ENCODE measurements at places on chromosomes 11 and 22.

DNA sequence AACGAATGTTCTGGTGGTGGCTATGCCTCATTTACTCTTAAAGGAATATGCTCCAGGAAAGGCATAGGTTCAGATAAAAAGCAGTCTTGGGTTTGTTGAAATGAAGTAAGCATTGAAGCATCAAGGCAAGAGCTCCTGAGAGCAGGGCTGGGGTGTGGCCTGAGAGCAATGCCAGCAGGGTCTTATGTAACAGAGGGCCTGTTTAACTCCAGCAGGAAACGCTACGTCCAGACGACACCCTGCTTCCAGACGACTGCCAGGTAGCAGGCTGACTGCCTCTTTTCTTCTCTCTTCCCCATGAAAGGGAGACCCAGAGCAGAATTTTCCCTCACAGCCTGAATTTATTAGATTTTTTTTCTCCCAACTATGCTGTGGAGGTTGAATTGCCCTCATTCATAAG is 127.2 kb upstream of the SLC5A12 start:
- DNase-seq, result no peak

GRCh38 chr11:45906965-45907611 is at the start of gene FREY1:
Gene FREY1, minus strand, starts transcription at chr11:45907271. Its CDS starts 26 bp downstream, at chr11:45907245.
- DNase-seq, result no peak

DNA sequence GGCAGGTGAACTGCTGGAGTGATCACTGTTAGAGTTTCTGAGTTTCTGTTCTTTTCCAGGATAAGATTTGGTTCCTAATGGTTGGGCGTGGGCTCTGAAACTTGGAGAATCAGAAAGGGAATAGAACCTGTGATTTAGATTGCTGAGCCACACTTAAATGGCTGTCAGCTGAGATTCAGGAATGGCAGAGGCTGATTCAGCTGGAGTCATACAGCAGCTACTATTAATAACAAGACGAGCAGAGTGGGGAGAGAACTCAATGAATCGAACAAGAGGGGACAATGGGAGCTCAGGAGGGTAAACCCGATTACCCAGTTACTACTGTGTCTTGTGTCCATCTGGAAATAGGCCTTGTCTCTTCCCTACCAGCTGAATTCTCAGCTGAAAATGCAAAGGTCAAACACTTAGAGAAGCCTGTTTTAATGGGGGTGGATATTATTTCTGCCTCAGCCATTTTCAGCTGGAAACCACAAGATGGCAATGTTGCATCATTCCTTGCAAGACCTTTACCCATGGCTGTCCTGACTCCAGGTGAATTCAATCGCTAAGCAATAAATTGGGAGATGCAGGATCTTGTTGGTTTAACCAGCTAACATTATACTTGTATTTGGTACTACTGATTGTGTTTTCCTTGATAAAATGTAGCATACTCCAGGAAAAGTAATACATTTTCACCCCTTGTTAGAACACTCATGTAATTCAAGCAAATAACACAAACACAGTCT is 104.5 kb upstream of the RAG2 start:
- DNase-seq, result peak; percentile 6

GRCh38 chr11:104992781-104993180 is 24.4 kb upstream of the CASP4 start:
- DNase-seq, result no peak

DNA sequence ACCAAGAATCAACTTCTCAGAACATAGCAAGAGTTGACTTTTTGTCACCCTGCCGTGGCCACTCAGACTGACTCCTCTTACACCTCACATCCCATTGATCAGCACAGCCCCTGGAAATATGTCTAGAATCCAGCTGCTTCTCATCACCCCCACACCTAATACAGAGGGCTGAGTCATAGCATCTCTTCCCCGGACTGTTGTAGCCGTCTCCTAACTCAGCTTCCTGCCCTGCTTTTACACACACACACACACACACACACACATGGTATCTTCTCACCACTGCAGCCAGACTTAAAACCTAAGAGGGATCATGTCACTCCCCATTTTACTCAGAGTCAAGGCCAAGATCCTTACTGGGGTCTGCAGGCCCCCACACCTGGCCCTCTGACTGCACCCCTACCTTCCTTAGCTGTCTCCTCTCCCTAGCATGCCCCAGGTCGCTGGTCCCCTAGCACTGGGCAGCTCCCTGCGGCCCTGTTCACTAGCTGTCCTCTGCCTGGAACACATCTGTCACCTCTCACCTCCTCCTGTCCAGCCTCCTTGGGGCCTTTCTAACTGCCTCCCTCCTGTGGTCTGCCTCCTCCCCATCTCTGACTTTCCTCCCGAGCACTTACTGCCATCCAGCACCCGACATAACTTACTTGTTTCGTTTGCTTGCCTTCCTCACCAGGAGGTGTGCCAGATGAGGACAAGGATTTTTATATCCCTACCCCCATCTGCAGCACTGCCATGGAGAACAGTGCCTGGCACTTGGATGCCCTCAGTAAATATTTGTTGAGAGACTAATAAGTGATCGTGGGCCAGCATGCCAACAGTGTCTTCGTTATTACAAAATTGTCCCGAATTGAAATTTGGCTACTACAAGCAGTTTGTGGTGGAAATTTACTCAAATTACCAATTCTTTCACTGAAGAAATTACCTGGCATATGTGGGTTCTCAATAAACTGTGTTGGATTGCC is 61.9 kb downstream of the BMAL1 start:
- peak; percentile 69 for DNase-seq

DNA sequence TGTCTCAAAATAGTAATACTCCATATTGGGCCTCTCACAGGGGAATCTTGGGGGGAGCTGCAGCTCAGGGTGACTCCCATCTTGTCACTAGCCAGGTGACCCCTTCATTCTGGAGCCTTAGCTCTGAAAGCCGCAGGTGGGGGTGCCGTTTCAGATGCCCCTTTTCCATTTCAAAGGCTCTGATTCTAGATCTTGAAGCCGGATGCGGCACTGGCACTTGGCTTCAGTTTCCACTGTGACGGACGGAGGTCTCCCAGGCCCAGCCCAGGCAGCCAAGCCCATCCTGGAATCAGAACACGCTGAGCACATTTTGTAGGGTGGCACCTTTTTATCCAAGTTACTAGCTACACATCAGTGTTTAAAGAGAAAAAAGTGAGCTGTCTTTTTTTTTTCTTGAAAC is 6.4 kb downstream of the BIK start:
- no peak for DNase-seq

DNA sequence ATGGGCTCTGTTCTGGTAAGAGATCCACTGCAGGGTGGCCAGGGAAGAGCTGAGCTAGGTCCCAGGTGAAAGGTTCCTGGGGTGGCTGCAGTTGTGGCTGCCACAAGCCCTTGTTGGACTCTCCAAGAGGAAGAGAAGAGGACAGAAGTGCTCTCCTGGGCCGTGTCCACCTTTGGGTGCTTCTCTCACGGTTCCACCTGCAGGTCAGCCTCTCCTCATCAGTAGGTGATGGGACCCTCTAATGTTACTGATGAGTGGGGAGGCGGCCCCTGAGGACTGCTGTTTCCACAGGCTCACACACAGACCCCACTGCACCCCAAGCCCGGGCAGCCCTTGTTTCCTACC is 804.9 kb downstream of the BRD1 start:
- DNase-seq, result no peak

GRCh38 chr22:30038219-30038618 is 42.0 kb upstream of the HORMAD2 start:
- no peak for DNase-seq

GRCh38 chr11:128684549-128685401 is 9.1 kb upstream of the FLI1 start:
- DNase-seq, result no peak

GRCh38 chr11:78595436-78596130 is 20.9 kb upstream of the NARS2 start:
- peak; percentile 20 for DNase-seq

GRCh38 chr11:103609117-103610066 is 427.0 kb upstream of the DDI1 start:
- DNase-seq, result peak; percentile 73

DNA sequence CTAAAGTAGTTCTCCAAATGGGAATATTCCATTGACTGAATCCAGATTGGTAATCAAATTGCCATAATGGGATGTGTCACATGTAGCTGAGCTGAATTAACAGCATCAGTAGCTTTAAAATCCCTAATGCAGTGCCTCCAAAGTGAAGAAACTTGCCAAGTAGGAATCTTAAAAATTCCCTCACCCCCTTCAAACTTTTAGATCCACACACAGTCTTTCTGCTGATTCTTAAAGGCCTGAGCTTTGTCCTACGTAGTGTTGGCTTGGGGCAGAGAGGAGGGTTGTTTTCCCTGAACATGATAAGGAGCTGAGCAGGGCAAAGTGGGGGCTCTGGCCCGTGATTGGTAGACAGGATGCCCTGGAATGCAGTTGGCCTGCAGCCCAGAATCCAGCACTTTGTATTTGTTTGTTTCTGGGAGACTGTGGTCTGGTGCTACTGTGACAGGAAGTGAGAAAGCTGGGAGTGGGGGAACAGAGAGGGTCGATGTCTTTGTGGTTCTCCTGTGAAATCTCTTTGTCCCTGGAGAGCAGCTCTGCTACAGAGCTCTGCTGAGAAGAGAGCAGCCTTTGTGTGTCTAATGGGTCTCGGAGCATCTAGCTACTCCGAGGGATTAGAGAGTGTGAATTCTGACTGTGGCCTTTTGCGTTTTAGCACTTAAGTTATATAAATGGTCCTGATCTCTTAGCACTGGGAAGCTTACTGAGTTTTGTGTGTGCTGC is 16.9 kb downstream of the CTNND1 start:
- DNase-seq, result peak; percentile 99

DNA sequence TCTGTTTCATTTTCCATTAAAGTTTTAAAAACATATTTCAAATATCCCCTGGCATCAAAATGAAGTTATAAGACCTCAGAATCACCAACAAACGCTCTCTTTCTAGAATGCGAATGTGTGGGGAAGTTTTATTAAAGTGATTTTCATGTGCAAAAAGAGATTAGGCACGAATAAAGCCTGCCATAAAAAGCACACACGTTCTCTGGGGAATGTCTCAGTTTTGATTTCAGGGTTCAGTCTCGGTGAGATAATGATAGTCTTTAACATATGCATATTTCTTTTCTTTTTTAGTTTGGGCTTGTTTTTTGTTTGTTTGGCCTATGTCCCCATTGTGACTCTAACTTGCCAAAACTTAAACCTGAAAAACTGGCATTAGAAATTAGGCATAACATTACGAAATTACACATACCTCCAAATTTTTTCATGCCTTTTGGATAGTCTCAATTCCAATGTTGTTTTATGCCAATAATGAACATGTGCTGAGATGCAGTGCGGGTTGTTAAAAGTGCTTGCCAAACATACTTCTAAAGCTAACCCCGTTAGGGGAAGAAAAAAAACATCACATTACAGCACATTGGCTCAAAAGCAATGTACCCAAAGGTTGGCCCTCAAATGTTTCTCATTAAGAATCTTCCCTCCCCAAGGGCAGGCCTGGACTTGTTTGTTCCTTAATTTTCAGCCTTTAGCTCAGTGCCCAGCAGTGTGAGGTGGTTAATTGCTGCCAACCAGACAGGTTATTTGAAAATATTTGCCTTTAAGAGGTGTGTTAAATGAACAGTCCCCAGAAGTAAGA is 33.2 kb upstream of the FBLN1 start:
- DNase-seq, result peak; percentile 69

DNA sequence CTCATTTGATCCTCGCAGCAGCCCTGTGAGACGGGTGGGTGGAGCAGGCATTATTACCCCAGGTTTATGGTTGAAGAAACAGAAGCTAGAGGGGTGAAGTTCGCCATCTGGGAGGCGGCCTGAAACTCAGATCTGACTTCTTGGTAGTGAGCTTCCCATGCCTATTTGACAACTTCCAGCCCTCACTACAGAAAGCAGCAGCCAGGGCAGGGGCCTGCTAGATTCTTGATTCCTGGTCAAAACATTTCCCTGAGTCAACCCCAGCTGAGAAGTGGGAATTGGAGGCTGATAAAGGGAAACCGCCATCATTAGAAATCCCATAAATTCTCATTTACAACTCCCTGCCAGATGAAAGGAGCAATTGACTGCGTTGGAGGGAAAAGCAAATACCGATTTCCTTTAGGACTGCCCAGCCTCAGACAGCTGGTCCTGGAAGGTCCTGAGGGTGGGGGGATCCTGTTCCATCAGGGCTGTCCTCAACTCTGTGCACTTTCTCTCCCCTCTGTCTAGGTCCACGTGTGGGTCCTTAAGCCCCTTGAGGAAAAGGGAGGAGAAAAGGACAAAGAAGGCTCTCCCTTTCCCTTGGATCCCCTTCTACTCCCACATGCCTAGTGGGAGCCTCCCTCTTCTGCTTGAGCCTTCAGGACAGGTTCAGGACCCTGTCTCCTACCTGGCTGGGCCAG is 10.2 kb upstream of the NECTIN1 start:
- no peak for DNase-seq

GRCh38 chr22:43343670-43344519 is 723 bp upstream of the SCUBE1 start:
- no peak for DNase-seq

- no peak for DNase-seq
Observed at GRCh38 chr11:68632802-68633201, 51.5 kb upstream of the GAL start.

- no peak for DNase-seq
Observed at GRCh38 chr11:30346068-30346688, 23.3 kb downstream of the ARL14EP start.

GRCh38 chr22:50542416-50542927 is 3.2 kb upstream of the KLHDC7B start:
- DNase-seq, result no peak

DNA sequence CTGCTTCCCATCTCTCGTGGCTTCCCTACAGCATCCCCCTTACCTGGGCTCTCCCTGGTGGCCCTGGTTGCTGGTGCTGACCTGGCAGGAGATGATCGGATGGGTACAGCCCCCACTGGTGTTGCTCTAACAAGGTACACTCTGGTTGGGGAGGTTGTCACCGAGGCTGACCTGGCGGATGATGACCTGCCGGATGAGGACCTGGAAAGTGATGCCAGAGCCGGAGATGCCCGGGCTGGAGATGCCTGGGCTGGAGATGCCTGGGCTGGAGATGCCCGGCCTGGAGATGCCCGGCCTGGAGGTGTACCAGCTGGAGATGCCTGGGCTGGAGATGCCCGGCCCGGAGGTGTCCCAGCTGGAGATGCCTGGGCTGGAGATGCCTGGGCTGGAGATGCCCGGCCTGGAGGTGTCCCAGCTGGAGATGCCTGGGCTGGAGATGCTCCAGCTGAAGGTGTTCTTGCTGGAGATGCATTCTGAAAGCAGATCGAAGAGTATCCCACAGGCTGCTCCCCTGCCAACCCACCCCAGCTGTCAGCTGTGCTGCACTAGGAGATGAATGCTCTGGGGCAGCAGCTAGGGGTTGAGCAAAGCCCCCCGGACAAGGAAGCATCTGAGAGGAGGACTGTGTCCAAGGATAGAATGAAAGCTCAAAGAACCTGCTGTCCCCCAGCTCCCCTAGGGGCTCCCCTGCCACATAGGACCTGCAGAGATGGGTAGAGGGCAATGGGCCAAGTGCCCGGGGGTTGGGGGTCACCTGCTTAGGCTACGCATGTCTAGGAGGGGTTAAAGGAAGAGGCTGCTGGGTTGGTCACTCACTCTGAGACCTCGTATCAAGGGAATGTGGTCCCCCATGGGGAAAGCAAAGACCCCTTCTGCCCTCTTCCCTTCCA is 10.6 kb downstream of the TMPRSS13 start:
- no peak for DNase-seq

- DNase-seq, result no peak
Observed at GRCh38 chr11:79428406-79428805, 12.4 kb downstream of the TENM4 start.

Data from GM04503 (cell line).